Heart left ventricle (tissue), 16 donors: ENCODE measurements at places on chromosomes 13 and 19.
A peak's percentile ranks its signal among the peaks of the same experiment; 100 is the strongest.

DNA sequence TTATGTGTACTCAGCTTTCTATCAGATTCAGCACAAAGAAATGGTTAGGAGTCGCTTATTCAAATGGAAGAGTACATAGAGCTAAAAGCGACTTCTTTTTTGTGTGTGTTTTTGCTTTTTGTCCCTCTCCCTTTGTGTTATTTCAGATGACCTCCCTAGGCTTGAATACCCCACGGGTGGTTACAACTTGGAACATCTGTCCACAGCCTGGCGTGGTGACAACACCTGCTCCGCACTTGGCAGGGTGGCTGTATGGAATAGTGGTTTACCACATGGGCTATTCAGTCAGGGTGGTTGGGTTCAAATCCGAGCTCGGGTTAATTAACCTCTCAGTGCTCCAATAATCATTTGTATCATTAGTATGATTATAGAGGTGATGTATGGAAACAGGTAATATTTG is 151.6 kb upstream of the FREM2 start:
- DNase-seq = no peak

- DNase-seq = no peak
Measured at GRCh38 chr19:50669302-50670101, 20.3 kb downstream of the C19orf81 start.

- DNase-seq = no peak
Measured at GRCh38 chr13:37418490-37418889, 180.1 kb downstream of the POSTN start.

GRCh38 chr19:2602391-2603181 is 99.9 kb downstream of the GNG7 start:
- DNase-seq = peak; percentile 95

DNA sequence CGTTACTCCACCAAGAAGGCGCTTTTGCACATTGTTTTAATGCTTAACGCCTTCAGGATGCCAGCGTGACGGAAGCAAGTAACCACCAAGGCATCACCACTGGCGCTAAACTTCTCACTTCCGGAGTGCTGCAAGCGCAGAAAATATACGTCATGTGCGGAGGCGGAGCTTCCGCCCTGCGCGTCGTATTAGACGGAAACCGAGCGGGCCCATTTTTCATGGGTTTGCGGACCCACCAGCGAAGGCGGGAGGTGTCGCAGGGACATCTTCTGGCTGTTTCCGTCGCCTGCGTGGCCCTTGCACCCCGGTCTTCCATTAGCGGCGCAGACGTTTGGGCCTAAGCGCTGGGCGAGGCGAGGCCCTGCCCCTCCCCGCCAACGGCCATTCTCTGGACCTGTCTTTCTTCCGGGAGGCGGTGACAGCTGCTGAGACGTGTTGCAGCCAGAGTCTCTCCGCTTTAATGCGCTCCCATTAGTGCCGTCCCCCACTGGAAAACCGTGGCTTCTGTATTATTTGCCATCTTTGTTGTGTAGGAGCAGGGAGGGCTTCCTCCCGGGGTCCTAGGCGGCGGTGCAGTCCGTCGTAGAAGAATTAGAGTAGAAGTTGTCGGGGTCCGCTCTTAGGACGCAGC is at the start of gene ERCC5:
Gene ERCC5 (plus strand): TSS at position 403 of the 631 bp plus-strand sequence. CDS start 235 bp downstream, outside the sequence.
- peak; percentile 96 for DNase-seq

DNA sequence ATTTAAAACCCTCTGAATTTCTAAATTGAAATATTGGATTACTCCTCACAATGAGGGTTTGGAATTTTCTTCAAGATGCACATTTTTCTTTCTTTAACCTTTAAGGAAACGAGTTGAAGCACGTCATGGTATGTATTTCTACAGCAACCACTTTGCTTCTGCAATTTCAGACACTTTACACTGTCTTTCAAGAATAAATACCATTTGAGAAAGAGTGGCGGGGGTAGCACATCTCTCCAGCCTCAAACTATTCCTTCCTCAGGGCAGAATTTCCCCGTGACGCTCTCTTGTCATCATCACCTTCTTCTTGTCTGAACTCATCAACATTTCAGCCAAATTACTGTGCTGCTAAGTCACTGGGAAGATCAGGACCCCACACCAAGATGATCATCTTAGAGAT is 1073.4 kb downstream of the EFNB2 start:
- no peak for DNase-seq

- no peak for DNase-seq
Measured at GRCh38 chr19:31530781-31531180, 181.5 kb upstream of the TSHZ3 start.

GRCh38 chr13:75425216-75426009 is 56.6 kb downstream of the TBC1D4 start:
- no peak for DNase-seq

DNA sequence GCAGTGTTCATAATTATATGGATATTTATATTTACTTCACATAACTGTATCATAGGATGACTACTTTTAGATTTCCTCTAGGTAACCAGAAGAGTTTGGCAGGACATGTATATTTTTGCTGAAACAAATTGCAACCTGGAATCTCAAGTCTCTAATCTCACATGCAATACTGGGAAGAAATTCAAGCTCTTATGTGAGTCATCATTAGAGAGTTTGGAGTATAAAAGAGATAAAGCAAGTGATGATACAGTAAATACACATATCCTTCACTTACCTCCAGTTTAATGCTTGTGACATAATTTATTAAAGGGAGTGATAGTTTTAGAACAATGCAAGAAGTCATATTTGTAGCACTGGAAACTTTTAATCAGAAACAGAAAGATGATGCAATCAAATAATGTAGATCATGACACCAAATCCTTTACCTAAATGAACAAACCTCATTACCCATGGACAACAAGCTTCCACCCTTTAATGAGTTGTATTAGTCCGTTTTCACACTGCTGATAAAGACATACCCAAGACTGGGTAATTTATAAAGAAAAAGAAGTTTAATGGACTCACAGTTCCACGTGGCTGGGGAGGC is 15.8 kb upstream of the OR7A17 start:
- DNase-seq = no peak

- DNase-seq = peak; percentile 45
Measured at GRCh38 chr19:18349524-18350128, 9.2 kb downstream of the PGPEP1 start.

- DNase-seq = no peak
Measured at GRCh38 chr13:105758918-105759860, 776.3 kb downstream of the EFNB2 start.

GRCh38 chr13:29849071-29849631 is 1.3 kb downstream of the UBL3 start:
- DNase-seq = peak; percentile 20

- no peak for DNase-seq
Measured at GRCh38 chr13:36674337-36675212, 755 bp downstream of the SERTM1 start.

- no peak for DNase-seq
Measured at GRCh38 chr13:95677564-95678266, 776 bp downstream of the DNAJC3 start.

DNA sequence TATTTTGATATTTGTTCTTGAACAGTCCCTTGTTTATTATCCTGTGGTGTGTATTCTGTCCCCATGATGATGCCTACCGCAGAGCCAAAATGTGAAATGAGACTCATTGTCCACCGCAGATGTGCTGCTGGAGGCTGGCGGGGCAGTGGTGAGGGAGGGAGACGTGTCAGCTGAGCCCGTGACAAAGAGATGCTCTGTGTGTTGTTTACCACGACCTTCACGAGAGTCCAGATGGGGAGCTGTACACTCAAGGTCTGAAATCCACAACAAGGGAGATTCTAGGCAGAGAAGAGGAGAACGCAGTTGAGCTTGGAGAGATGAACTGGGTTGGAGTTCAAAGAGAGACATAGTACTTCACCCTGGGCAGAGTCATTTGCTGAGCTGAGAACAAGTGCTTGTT is 20.8 kb upstream of the AMER2 start:
- no peak for DNase-seq

DNA sequence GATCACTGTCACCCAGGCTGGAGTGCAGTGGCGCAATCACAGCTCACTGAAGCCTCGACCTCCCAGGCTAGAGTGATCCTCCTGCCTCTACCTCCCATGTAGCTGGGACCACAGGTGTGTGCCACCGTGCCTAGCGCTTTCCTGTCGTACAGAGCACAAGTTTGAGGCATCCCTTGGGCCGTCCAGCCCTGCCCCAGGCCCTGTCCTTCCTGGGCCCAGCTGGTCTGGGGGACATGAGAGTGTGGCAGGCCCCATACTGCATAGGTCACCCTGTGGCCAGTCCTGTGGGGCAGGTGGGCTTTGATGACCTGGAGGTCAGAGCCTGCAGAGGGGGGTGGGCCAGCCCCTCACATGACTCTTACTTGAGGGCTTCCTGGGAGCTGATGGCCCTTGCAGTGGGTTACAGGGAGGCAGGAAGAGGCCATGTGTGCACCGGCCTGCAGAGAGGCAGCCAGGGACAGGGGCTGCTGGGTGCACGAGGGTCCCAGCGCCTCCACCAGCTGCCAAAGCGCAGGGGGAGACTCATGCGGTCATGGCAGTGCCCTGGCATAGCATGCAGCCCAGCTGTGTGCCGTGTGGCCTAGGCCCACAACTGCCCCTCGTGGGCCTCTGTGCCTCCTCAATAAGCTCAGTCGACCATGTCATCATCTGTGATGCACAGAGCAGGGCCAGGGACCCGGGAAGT is 61.4 kb downstream of the KDM4B start:
- no peak for DNase-seq

- no peak for DNase-seq
Measured at GRCh38 chr13:114229506-114229905, 5.2 kb upstream of the CDC16 start.

DNA sequence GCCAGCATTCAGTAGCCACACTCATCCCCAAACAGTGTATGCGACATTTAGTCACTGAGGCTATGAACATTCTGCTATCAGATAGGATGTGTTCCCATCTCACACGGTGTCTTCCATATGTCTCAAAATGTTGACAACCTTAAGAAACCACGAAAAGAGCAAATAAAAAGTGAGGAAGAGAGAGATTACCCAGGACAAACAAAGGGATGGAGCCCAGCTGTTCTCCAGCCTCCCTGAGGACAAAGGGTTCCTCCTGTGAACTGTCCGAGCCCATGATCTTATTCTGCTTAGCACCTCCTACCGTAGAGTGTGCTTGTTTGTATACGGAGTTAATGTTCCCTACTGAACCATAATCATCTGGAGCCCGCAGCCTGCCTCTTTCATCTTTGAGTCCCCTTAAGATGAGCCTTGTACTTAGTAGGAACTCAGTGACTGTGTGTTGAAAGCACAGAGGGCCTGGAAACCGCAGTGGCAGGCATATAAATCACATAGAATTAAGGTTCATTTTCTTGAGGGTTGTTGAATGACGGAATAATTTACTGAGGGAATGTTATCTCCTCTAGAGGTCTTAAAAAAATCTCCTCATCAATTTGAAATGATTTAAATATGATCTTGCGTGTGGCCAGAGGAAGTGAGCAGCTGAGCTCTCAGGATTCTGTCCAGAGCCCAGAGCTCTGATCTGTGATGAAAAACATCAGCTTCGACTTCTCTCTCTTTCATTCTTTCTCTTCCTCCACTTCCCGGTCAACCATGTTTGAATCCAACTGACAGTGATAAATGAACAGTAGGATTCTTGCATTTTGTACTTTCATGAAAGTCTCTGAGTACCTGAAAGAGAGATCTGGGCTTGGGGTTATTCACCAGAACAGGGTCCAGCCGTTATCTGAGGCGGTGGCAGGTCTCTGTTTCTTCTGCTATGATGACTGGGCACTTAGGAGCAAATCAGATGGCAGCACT is 200.5 kb downstream of the KLF5 start:
- no peak for DNase-seq
